NCI-H2029 treated with DMSO at 0.1 percent for 48 hours (cell line): ENCODE measurements at places on chromosomes 3 and 15.
A peak's percentile ranks its signal among the peaks of the same experiment; 100 is the strongest.

DNA sequence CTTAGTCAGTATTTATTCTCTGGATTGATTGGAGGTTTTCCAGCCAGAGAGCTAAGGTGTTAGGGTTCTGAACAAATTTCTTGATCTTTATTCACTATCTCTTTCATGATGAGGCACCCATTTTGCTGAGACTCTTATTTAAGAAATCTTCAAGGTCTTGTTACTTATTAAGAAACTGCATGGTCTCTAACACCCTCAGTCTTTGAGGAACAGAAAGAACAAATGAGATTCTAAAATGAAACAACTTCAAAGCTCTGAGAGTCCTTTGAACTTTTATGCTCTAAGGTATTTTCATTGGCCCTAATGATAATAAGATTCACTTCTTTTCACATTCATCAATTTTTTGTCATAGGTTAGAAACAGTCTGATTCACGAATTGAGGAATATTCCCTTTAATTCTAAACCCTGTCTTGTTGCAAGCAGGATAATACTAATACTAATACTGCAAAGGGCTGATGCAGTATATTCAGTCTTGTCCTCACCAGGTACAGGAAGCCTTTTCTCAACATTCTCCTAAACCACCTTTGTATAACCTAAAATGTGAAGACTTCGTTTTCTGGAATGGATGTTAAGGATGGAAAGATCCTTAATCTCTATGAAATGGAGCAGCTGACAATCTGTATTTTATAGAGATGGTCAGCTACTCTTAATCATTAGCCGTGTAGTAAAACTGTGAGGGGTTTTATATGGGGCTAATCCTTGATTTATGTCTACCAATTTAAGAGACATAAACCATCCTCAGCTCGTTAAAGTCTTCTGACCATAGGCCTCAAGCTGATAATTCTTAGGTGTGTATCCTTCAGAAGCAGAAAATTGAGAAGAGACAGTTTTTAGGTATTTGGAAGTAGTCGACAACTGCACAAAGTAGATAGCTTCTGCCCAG lies 198.3 kb downstream of the OTOL1 start:
- DNase-seq = no peak

DNA sequence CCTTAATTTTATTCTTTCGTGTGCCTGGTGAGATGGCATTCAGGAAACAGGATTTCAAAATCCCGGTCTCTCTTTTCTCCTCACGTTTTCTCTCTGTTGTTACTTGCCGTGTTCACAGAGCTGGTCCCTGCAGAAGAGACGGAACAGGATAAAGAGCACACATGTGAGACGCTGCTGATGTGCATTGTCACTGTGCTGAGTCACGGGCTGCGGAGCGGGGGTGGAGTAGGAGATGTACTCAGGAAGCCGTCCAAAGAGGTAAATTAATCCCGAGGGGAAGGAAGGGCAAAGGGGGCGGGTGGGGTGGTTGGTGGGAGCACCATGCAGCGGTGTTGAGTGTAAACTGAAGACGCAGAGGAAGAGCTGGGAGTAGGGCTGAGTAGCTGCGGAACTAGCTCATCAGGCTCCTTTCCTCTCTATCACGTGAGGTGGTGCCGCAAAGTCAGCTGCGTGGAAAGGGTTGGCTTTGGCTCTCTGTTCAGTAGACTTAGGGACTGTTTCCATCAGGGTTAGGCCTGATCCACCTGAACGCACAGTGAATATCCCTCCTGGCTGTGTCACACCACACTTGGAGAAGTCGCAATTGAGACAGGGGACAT lies 164.8 kb upstream of the BHLHE40 start:
- DNase-seq = no peak

DNA sequence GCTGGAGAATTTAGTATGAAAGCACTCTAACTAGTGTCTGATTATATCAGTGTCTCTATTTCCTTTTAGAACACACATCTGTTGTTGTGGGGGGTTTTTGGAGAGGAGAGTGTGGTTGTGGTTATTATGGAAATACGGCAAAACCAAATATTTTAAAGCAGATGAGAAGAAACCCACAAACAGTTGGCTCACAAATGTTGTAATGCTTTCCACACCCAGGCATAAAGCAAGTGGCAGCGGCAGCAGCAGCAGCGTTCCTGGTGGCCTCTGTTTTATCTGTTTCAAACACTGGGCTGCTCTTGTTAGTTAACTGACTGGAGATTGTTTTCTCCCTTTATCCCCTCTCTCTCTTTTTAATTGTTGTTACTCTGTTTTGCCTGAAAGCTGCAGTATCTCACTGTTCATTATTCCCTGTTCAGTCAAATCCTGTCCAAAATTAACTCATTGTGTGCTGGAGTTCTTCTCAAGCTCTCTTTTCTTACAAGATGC lies 1045.5 kb upstream of the NR2F2 start:
- no peak for DNase-seq

DNA sequence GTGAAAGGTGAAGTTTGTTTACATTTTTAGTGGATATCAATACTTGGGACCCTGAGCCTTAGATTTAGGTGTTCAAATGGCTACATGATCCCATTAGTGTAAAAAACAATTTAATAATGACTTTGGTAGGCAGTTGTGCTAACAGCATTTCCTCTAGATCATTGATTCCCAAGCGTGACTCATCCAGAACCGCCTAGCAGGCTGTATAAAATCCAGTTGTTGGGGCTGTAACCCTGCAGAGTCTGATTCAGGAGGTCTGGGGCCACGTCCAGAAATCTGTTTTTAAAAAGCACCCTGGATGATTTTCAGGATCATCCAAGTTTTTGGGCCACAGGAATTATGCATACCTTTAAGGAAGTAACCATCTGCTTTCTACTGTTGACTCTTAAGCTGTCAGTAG lies 156.4 kb downstream of the TP63 start:
- DNase-seq = no peak

GRCh38 chr3:148309390-148310035 lies 388.2 kb upstream of the AGTR1 start:
- peak; percentile 9 for DNase-seq

GRCh38 chr15:90309020-90309419 lies 43.1 kb upstream of the ZNF774 start:
- no peak for DNase-seq

DNA sequence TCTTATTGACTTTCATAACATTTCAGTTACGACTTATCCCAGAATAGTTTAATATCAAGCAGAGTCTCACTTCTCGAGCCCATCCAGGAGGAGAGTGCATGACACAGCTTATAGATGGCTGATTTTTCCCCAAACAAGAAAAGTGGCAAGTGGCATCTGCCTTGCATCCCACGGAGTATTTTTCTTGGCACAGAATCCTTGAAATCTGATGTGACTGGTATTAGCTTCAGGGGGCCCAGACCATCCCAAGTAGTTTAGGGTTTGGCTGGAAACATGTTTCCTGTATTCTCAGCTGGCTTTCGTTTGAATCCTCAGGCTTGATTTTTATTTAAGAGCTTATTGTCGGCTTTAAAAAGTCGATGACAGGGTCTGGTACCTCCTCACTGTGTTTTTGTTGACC lies 20.7 kb upstream of the FBXL22 start:
- no peak for DNase-seq

- DNase-seq = peak; percentile 14
Observed at GRCh38 chr3:177618873-177619733, 421.8 kb upstream of the TBL1XR1 start.

GRCh38 chr3:139533781-139534454 lies 5.6 kb downstream of the RBP1 start:
- peak; percentile 21 for DNase-seq

DNA sequence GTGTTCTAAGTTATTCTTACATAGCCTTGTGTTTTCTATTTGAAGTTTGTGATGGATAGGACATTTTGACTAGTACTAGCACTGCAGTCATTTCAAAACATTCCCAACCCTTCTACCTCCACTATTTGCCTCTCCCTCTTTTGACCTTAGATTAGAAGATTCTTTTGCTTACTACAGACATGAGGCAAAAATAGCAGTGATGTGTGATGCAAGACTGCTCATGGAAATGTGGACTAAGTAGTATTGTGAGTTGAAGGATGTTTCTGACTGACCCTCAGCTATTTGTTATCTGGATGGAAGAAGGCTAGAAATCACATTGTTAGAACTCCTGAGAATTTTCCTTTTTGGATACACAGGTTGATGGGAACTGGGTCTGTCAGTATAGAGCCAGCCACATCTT lies 45.9 kb downstream of the ATP2C1 start:
- no peak for DNase-seq

DNA sequence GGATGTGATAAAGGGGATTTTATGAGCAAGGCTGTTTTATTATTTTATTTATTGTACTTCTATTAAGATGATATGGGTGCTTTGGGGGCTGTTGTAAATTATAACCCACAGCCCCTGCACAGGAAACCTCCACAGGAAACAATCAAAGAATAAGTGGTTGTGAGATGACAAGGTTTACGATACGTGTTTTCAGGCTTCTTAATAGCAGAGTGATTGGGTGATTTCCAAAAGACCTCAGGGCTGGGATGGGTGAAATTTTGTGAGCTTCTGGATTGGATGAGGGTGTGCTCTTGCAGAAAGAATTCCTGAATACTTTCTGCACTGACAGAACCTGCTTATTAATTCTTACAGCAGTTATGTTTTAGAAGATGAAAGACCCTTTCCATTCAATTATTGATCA lies 21.4 kb downstream of the CHL1 start:
- DNase-seq = no peak

GRCh38 chr15:37038716-37039106 lies 61.6 kb downstream of the MEIS2 start:
- no peak for DNase-seq

GRCh38 chr15:90553248-90553745 lies 23.6 kb downstream of the CRTC3 start:
- no peak for DNase-seq

DNA sequence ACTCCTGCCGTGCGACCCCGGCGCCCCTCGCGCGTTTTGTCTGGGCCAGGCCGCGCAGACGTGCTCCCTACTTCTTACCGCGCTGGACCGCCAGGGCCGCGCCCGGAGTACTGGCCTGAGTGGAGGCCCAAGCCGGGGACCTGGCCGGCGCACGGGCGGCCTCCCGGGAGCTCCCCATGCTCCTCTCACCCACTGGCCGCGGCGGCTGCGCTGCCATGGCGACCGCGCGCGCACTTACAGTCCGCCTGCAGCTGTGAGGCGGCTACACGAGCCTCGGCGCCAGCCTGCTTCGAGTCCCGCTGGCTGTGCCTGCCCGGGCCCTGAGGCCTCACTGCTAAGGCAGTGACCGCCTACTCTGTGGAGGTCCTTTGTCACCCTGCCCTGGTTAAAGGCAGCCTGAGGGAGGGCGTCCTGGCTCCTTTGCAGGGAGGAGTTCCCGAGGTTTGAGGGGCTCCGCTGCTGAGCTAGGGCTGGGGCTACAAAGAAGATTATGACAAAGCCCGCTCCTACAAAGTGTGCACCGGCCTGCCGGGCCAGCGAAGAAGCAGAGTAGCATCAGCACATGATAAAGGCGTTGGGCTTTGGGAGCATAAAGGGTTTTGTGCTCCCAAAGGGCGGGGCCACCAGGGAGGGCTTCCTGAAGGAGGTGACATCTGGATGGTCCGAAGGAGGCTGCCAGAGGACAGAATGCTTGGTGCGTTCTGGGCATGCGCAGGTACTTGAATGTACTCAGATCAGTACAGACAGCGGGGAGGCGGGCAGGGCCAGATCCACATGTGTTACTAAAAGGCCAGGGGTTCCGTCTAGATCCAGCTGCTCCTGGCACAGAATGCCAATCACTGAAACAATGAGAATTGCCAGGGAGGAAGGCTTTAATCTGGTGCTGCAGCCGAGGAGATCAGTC lies at the start of the genes LRRC34 and LRRIQ4:
Gene LRRC34 (minus strand): TSS at position 573 of the 904 bp plus-strand sequence. CDS start 356 bp downstream, at position 217.
Gene LRRIQ4 (plus strand): TSS at position 539 of the 904 bp plus-strand sequence. CDS start 9,052 bp downstream, outside the sequence.
- peak; percentile 91 for DNase-seq

GRCh38 chr3:196499807-196500524 lies 3.6 kb downstream of the RNF168 start:
- no peak for DNase-seq

DNA sequence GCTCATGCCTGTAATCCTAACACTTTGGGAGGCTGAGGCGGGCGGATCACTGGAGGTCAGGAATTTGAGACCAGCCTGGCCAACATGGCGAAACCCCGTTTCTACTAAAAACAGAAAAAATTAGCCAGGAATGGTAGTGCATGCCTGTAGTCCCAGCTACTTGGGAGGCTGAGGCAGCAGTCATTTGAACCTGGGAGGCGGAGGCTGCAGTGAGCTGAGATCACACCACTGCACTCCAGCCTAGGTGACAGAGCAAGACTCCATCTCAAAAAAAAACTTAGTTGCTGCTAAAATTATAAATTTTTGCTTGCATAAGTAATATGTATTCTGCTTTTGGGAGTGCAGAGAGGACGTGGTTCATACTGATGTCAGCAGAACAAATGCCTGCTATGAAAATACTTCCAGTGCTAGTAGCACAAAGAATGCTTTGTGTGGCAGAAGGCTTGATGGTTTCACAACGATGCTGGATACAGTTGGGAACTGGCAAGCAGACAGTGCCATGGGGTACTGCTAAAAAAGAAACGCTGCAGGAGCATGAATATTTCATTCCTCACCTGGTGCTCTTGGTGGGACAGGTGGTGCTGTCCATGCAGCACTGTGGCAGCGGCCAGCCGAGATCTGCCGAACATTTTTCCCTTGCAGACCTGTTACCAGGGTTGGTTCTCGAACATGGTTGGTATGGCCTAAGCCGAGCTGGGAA lies 31.1 kb downstream of the FBXL22 start:
- DNase-seq = no peak

DNA sequence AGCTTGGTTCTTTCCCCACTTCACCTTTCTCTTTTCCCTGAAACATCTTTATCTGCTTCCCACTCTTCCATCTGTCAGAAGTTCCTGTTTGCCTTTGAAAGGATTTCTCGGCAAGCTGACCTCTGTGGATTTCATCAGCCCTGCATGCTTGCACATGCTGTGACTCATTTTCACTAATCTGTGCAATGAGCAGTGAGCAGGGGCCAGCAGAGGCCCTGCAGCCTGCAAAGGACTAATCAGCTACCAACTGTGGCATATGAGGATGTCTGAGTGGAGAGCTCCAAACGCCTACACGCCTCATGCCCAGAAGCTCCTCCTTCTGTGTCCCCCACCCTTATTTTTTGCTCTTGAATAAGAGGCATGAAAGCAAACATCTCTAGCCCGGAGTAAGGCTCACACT lies 333.0 kb upstream of the SEMA6D start:
- DNase-seq = no peak

DNA sequence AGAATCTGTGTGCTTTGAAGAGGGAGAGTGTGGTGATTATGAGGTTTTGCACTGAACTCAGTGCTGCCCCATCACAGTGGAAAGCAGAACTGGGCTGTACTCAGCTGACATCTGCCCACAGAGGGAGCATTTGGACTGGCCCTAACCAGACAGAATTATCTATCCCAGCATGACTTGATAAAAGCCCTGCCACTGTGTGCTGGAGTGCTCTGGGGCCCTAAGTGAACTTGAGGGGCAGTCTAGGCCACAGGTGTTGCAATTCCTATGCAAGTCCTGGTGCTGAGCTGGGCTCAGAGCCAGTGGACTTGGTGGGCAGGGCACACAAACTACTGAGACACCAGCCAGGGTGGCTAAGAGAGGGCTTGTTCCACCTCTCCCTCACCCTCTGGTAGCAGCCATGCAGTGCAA lies 269.2 kb upstream of the CTNNB1 start:
- DNase-seq = no peak
